ENCODE measurements at places on chromosomes 1 and 21.

GRCh38 chr1:94284476-94284875, 47.1 kb upstream of the ARHGAP29 start:
- DNase-seq = no peak

DNA sequence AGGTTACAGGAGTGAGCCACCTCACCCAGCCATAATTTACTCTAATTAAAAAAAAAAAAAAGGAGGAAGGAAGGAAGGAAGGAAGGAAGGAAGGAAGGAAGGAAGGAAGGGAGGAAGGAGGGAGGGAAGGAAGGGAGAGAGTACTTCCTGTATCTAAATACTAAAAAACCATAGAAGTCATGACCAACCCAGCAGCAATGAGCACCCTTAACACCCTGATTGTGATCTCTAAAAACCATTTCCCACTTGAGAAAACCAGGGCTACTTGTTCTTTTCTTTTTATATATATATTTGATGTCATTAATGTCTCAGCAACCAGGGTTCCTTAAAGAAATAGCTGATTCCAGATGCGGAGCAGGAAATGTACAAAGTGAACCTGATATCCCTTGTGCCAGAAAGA, 31.2 kb downstream of the ARID4B start:
- no peak for DNase-seq

GRCh38 chr21:24223624-24224023, 1383.7 kb downstream of the MRPL39 start:
- DNase-seq = no peak

DNA sequence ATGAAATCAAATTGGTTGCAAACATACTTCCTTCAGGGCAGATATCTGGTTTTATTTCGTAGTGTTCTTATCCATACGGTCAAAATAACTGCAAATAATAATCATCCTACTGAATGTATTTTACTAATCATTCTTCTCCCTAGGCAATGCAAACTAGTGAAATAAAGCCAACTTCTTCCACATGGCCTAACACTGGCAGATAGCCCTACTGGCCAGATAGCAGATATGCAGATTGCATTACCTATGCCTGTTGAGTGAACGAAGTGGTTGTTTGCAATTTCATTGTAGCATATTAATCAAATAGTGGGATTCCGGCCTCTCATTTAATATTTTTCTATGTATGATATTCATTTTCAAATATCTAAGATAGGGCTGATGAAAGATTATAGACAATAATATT, 116.2 kb downstream of the CENPF start:
- no peak for DNase-seq

DNA sequence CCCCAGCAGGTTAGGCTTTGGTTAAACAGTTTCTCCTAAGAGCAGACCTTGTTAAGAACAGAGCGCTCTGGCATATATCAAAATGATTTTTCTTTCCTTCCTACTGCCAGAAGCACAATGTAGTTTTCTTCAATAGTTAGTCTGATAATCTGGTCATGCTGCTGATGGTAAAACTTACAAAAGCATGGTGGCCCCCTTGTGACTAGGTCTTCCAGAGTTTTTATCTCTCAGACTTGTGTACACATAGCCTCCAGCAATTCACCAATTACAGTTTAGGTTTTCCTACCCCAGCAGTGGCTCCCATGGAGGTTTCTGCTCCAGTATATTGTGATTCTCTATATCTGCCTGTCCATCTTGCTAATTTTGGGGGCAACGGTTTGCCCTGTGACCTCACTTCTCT, 73.3 kb upstream of the DPH5 start:
- DNase-seq = no peak

Measured in CD4-positive, alpha-beta T cell treated with Interferon gamma for 1 hour (primary cell).